ENCODE measurements at places on chromosomes 6 and 20.

- no peak for DNase-seq
Observed at GRCh38 chr6:107128577-107128976, 13.3 kb upstream of the BEND3 start.

GRCh38 chr20:1776681-1777475, 118.3 kb upstream of the SIRPA start:
- DNase-seq = peak; percentile 3

DNA sequence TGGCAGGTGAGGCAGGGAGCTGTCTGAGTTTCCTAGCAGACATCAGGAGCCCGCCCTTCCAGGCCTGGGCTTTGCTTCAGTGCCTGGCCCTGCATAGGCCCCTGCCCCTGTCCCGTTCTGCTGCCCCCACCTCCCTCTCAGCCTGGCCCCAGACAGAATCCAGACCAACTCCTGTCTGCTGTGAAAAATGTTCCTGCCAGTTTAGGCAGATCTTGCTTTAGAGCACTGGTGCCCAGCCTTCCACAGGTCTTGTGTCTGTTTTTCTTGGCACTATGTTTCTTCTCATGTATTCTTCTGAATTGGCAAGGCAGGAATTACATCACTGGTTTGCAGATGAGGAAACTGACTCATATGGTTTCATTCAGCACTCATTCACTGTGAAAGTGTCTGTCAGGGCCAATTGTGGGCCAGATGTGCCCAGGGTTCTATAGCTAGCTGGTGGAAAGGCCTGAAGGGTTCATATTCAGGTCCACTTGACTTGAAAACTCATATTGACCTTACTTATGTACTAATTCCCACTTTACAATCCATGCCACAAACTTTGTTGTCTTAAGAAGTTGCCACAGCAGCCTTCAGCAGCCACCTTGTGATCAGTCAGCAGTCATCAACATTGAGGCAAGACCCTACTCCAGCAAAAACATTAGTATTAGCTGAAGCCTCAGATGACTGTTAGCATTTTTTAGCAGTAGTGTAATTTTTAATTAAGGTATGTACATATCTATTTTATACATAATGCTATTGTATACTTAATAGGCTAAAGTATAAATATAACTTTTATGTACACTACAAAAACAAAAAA, 40.5 kb downstream of the HLA-F start:
- DNase-seq = no peak

DNA sequence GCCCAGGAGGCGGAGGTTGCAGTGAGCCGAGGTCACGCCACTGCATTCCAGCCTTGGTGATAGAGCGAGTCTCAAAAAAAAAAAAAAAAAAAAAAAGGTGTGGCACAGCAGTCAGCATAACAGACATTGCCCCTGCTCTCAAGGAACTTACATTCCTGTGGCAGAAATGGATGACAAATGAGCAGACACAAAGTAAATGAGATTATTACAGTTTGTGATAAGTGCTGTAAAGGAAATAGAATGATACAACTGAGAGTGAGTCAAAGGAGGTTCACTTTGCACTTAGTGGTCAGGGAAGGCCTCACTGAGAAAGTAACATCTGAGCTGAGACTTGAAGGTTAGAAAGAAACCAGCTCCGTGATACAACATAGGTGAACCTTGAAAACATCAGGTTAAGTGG, 36.4 kb downstream of the CEP250 start:
- no peak for DNase-seq

DNA sequence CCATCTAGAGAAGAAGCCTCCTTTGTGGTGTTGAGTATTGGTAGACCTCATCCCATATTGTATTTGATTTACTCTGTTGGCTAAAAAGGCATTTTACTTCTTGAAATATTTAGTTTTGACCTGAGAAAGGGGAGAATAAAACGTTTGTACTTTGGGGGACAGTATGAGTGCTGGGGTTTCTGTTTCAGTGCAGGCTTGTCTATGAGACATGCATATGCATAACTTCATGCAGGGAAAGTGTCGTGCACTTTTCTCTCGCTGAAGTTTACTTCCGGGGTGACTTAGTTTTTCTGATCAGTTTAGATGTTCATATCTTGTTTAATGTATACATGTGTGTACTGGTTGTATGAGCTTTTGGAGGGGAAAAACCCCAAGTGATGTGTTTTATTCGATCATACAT, 59.5 kb downstream of the UTRN start:
- DNase-seq = no peak

GRCh38 chr6:129842881-129843409, 18.2 kb downstream of the TMEM244 start:
- no peak for DNase-seq

GRCh38 chr6:36523936-36524499, 23.3 kb downstream of the STK38 start:
- DNase-seq = no peak

GRCh38 chr6:117397536-117398227, 28.1 kb downstream of the ROS1 start:
- no peak for DNase-seq

DNA sequence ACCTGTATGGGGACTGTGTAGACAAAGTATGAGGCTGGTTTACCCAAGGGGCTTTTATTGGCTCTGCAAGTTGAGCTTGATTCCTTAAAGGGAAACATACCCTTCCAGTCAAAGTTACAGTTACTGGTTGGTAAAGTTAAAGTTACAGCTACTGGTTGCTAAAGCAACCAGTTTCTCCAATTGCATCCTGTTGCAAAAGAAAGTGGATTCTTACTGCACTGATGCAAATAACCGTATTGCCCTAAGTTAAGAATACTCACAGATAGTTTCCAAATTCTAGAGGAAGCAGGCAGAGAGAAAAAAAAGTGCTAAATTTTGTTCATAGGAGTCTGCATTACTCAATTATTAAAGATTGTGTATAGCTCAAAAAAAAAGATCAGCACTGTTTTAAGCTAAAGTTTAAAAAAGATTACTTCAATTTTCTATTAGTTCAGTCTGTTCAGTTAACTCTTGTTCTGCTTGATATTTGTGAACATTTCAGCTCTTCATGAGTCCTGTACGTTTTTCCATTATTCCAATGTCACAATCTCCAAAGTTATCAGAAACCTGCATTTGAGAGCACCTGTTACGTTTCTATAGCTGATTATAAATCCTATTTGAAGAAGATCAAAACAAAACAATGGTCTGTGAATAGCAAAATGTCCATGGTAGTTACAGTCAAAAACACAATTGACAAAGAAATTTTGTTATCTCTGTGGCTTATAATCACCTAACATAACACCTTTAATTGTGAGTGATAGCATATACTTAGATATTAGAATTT, 8.6 kb upstream of the IL22RA2 start:
- DNase-seq = no peak

GRCh38 chr6:42973926-42974325, 5.1 kb downstream of the PEX6 start:
- no peak for DNase-seq

GRCh38 chr6:36739947-36740817, 42.6 kb downstream of the RAB44 start:
- no peak for DNase-seq

All from NCI-H2081 treated with DMSO at 0.1 percent for 48 hours (cell line).